ENCODE measurements at places on chromosomes 7 and 10.

- no peaks in the 10 kb centered on the region for H3K36me3 ChIP-seq
- no peak for DNase-seq
- H3K27me3 ChIP-seq: no peaks in the 10 kb centered on the region
- H3K27ac ChIP-seq: no peak overlapping the region
- no peak overlapping the region for H3K4me3 ChIP-seq
Observed at GRCh38 chr10:122957474-122957873, 3.4 kb upstream of the C10orf88 start.

DNA sequence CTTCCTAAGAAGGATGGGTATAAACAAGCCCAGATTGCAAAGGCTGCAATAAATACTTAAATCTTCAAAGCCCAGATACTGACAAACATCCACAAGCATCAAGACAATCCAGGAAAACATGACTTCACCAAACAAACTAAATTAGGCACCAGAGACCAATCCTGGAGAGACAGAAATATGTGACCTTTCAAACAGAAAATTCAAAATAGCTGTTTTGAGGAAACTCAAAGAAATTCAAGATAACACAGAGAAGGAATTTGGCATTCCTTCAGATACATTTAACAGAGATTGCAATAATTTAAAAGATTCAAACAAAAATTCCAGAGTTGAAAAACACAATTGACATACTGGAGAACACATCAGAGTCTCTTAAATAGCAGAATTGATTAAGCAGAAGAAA is 23.0 kb downstream of the GSDME start:
- H3K4me1 ChIP-seq: no peaks in the 10 kb centered on the region
- H3K27ac ChIP-seq: no peak overlapping the region
- H3K36me3 ChIP-seq: no peaks in the 10 kb centered on the region
- no peak overlapping the region for H3K4me3 ChIP-seq

DNA sequence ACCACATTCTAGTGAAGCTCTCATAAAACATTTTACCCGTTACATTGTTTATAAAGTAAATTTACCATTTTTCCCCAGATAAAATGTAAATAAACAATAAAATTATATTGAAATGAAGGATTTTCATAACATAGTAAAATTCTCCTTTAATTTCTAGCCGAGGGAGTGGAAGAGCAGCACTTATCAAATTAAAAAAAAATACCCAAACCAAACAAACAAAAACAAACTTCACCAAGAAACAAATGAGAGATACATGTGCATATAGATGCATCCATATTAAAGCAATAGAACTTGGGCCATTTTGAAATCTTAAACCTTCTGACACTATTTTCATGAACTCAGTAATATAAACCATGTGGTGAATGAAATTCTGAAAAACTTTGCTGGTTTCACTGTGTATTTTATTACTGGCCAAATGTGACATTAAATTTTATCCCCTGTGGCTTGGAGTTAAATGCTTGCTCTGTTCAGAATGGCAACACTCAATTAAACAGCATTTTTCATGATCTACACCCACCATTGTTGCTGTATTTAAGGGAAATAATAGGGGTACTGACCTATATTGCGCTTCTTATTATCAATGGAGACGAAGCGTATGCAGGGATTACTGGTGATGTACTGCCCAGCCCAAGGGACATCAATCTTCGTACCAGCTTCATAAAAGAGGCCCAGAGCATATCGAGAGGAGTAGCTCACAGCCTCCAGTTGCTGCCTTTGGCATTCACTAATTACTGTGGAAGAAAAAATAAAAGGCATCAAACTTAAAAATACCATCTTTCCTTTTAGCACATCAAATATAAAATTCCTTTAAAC is 220.9 kb downstream of the RNLS start:
- peak; percentile 23 for DNase-seq
- H3K27me3 ChIP-seq: no peaks in the 10 kb centered on the region
- no peak overlapping the region for H3K27ac ChIP-seq

DNA sequence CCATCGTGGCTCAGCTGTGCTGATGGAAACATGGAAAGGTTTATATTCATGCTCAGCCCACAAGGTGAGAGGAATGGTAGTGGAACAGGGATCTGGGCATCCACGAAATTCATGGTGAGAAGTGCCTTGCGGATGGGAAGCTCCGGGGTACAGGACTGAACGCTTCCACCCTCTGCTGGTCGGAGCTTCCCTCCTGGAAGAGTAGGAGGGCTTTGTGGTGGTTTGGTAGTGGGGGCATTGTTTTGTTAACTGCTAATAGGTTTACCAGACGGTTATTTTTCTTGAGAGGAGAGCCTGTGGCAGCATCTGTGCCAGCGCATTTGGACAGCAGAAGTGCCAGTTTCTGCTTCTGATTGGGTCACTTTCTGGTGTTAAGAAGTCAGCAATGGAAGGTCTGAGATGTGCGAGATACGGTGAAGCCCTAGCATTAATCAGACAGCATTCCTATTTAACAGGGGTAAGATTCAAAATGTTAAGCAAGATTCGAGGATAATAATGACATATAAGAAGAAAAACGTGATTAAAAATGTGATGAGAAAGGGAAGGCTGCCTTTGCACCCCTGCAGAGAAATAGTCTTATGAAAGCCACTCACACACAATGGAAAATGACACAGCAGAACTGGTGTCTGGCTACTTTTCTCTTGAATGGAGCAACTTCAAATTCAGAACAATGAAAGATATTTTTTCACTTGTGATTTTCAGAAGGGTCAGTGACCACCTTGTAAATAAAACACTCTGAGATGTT is 17.7 kb downstream of the ABCA13 start:
- H3K36me3 ChIP-seq: no peaks in the 10 kb centered on the region
- no peak overlapping the region for H3K4me3 ChIP-seq
- H3K27ac ChIP-seq: no peak overlapping the region
- H3K4me1 ChIP-seq: no peaks in the 10 kb centered on the region
- no peak for DNase-seq

DNA sequence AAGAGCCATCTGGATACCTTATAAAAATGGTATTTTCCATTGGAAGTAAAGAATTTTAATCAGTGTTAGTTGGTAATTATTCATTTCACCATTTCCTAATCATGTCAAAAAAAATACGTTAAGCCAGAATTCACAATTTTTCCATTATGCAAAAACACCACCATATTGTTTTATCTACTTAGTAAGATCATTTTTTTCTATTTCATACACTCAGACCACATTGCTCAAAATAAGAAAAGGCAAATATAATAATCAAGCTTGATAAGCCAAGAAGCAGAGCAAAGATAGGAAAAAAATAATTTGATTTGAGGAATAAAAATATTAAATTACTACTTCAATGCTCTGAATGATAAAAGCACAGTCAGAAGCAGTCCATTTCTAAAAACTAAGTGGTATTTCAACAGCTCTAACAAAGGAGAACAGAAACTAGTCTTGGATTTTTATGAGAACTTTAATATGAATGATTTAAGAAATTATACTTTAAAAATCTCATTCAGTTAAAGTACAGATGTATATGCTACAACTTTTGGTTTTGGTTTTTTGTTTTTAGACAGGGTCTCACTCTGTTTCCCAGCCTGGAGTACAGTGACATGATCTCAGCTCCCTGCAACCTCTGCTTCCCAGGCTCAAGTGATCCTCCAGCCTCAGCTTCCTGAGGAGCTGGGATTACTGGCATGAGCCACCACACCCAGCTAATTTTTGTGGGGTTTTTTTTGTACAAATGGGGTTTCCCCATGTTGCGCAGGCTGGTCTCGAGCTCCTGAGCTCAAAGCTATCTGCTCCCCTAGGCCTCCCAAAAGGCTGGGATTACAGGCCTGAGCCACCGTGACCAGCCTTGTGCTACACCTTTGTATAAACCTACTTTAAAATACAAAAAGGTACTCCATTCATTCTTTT is 46.6 kb downstream of the LRRN3 start:
- H3K27me3 ChIP-seq: no peaks in the 10 kb centered on the region
- no peaks in the 10 kb centered on the region for H3K36me3 ChIP-seq
- DNase-seq: no peak
- H3K4me1 ChIP-seq: no peaks in the 10 kb centered on the region
- peak overlapping the region; percentile 8 for H3K27ac ChIP-seq
- no peak overlapping the region for H3K4me3 ChIP-seq

DNA sequence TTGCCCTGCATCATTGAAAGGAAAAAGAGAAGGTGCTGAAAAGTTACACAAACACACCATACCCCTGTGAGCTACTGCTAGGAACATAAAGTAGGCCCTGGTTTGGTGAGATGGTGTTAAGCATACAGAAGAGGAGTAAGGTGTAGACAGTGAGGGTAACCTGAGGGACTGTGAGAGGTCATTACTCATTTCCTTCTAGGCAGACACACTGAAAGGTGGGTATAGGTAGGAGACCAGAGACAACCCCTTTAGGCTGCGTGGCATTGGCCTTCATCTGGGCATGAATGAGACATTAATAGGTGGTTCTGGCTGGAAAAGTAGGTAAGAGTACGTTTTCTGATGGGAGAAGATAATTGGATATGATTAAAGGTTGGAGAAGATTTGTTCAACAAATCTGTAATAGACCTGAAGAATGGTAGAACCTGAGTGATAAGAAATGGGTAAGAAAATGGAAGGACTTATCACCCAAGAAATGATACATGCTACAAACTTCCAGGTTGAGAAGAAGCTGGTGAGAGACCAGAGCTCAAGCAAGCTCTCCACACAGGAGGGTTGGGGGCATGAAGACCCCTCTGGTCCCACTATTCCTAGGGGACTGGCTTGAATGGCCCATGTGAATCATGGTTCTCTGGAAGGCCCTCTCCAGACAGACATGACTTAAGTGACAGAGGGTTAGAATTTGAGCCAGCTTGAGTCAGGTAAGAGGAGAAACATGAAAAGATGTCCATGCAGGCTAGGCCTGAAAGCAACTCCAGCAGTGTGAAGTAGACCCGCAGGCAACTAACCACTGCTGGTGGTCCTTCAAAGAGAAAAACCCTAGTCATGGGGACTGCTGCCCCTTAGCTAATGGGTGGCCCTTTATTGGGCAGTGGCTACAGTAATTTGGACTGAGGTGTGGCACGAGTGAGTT is 3.8 kb downstream of the COMTD1 start:
- H3K27me3 ChIP-seq: no peaks in the 10 kb centered on the region
- no peak overlapping the region for H3K4me3 ChIP-seq
- DNase-seq: no peak
- peaks cover 4% of the 10 kb centered on the region for H3K4me1 ChIP-seq

DNA sequence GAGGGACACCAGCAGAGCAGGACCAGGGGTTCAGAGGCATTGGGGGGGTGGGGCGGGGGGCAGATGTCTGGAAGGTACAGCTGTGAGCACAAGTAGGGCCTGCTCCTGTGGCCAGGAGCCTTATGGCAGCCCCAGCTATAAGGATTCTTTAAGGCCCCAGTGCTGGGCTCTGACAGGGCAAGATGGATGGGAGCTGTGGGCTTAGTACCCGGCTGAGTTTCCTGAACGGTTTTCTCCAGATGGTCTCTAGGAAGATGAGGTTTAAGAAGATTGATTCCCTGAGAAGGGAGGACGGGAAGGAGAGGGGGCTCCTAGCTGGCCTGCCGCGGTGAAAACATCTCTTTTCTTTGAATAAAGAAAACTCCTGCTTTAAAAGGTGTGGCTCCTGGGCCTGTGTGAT is 30.1 kb upstream of the COMTD1 start:
- H3K36me3 ChIP-seq: no peaks in the 10 kb centered on the region
- H3K27ac ChIP-seq: no peak overlapping the region
- H3K27me3 ChIP-seq: no peaks in the 10 kb centered on the region
- H3K4me3 ChIP-seq: no peak overlapping the region
- DNase-seq: peak; percentile 42
- H3K4me1 ChIP-seq: peaks cover 4% of the 10 kb centered on the region

- no peak overlapping the region for H3K27ac ChIP-seq
- H3K4me1 ChIP-seq: no peaks in the 10 kb centered on the region
- no peak overlapping the region for H3K4me3 ChIP-seq
- peak; percentile 50 for DNase-seq
- H3K27me3 ChIP-seq: peaks cover 10% of the 10 kb centered on the region
- no peaks in the 10 kb centered on the region for H3K36me3 ChIP-seq
Observed at GRCh38 chr7:38975944-38976392, 1.7 kb upstream of the POU6F2 start.

- no peak for DNase-seq
- H3K36me3 ChIP-seq: no peaks in the 10 kb centered on the region
- H3K4me1 ChIP-seq: no peaks in the 10 kb centered on the region
- H3K27me3 ChIP-seq: no peaks in the 10 kb centered on the region
- H3K4me3 ChIP-seq: no peak overlapping the region
- H3K27ac ChIP-seq: no peak overlapping the region
Observed at GRCh38 chr7:2962865-2963264, 80.8 kb downstream of the CARD11 start.

DNA sequence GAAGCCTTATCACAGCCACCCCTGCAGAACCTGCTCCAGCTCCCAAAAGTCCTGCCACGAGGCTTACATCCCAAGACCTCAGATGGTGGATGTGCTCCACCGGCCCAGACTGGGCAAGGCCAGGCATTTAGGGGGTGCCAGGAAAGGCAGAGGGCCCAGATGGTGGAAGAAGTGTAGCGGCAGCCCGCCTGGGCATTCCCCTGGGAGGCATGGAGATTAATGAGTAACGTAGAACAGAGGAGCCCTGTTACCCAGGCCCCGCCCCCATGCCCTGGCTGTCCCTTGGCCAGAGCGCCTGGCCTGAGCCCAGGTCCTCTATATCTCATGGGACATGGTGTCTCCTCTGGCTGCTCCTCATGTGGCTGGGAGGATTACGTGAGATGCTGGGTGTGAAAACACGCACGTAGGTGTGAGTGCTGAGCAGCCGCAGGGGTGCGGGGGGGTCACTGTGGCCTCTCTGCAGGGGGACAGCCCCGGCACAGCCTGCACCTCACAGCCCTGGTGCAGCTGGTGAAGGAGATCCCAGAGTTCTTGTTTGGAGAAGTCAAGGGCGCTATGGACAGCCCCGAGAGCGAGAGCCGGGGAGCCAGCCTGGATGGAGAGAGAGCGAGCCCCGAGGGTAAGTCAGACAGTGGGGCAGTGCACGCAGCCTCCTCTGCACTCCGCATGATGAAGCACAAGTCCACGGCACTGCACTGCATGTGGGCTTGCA is 52.9 kb downstream of the ZNF467 start:
- H3K27ac ChIP-seq: no peak overlapping the region
- DNase-seq: peak; percentile 57
- H3K27me3 ChIP-seq: no peaks in the 10 kb centered on the region
- H3K4me3 ChIP-seq: no peak overlapping the region
- no peaks in the 10 kb centered on the region for H3K4me1 ChIP-seq

DNA sequence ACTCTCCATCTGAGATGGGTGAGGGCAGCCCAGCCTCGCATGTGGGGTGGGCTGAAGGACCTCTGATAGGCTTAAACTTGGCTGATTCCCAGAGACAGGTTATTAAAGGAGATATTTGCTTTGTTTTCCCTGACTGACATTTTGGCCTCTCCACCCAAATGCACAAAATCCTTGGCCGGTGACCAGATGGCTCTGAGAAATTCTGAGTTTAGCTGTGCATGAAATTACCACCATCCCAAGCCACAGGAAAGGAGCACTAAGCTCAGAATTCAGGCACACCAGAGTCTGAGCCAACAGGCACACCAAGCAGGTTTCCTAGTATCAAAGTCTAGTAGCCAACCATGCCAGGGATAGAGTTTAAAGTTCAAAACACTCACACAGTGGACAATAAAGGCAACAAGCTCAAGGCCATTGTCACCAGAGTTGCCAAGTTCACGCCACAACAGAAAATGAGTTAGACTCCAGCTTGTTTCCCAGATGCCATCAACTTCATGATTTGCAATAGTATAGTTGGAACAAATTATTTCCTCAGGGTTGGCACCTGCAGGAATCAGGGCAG is 387.6 kb downstream of the KCNMA1 start:
- H3K36me3 ChIP-seq: no peaks in the 10 kb centered on the region
- no peaks in the 10 kb centered on the region for H3K4me1 ChIP-seq
- no peak for DNase-seq
- no peak overlapping the region for H3K4me3 ChIP-seq

All from kidney (tissue), 22 donors.